ENCODE measurements at places on chromosomes 2 and 18.

- DNase-seq, result no peak
Measured at GRCh38 chr2:120672526-120673204, 63.0 kb upstream of the GLI2 start.

DNA sequence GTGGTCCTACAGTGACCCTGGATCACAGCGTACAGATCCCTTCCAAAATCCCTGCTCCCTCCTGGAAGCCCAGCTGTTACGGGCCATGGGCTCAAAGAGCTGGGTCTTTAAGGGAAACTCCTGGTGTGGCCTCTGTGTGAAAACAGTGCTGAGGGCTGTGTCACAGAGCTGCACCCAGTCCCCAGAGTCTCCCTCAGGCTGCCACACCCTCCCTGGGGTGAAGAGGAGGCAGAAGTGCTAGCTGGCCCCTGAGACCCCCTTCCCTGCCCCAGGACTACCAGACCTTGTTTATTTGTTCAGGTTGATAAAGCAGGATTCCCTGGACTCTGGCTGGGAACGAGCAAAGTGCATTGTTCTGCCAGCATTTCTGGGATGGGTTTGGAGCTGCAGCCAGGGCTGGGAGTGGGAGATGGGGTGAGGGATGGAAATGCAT, 7.7 kb downstream of the ATOH8 start:
- DNase-seq, result no peak

DNA sequence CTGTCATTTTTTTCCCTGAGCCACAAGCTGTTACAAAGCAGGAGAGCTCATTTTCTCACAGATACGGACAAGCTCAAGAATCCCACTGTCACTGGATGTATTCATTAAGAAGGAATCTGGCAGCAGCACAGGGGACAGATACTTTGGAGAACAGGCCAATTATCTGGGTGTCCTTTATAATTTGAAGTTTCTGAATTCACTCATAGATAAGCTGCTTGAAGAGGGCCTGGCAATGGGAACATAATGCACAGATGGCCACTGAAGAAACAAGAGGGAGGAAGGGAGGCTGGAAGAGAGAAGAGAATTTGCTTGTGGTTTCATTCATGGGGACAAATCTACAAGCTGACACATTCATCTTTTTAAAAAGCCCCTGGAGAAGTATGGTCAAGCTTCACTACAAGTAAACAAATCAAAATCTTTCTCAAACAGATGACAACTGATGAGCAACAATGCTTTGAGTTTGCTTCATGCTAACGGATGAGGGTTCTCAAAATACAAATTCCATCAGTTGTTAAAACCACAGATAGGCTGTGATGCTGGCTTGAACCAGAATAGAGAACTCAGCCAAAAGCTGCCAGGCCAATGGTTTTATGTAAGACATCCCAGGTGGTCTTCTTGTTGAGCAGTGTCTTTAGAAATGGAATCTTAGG, 11.9 kb downstream of the BCL2 start:
- DNase-seq, result no peak

GRCh38 chr2:212249451-212249850, 289.2 kb downstream of the ERBB4 start:
- DNase-seq, result no peak

GRCh38 chr2:175930504-175930903, 71.6 kb downstream of the LNPK start:
- no peak for DNase-seq
